Kidney (tissue), 22 donors: ENCODE measurements at places on chromosomes 3 and 15. TPM values are rescaled to one million over a fixed set of nuclear protein-coding genes. Genes with fewer than 3 reads are reported as not detected.

DNA sequence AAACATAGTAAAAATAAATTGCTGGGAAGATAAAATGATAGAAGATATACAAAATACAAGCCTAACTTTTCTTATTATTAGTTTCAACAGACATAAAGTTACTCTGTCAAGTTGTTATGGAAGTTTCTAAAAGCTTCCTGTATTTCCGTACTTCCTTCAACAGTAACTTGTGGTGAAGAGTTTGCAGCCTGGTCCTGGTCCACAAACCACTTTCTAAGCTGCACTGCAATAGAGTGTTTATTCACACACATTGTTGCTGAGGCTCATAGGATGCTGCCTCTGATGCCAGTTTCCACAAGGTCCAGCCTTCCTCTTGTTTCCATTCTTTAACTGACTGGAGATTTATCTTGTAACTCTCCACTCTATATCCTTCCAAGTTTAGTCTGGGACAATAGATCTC lies 39.4 kb upstream of the KY start:
- DNase-seq, result no peak

GRCh38 chr15:34264076-34264475 lies 39.3 kb downstream of the EMC4 start:
- DNase-seq, result no peak

GRCh38 chr3:180184816-180185215 lies 148.1 kb upstream of the PEX5L start:
- no peak for DNase-seq

- DNase-seq, result no peak
Measured at GRCh38 chr15:31300208-31300661, 26.4 kb upstream of the KLF13 start.

- no peak for DNase-seq
Measured at GRCh38 chr3:54294214-54294613, 171.9 kb downstream of the CACNA2D3 start.

GRCh38 chr3:133821767-133822638 lies 16.4 kb downstream of the SRPRB start:
- peak; percentile 27 for DNase-seq

- no peak for DNase-seq
Measured at GRCh38 chr15:94324835-94325767, 93.7 kb downstream of the MCTP2 start.

DNA sequence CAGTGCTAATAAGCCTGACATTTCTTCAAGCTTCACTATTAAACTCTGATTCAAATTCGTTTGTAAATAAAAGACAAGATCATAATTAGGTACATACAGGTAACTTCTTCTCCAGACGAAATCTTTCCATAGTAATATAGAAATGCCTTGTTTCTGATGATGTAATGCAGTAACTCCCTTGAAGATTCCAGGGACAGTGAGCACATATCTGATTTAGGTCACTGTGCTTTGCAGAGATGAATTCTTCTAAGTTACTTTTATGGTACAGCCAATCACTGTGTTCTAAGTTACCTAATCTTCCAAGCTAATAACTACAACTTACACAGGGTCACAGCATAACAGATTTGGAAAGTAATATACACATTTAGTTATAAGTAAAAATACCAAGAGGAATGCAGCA lies 27.6 kb downstream of the SLC4A7 start:
- no peak for DNase-seq

DNA sequence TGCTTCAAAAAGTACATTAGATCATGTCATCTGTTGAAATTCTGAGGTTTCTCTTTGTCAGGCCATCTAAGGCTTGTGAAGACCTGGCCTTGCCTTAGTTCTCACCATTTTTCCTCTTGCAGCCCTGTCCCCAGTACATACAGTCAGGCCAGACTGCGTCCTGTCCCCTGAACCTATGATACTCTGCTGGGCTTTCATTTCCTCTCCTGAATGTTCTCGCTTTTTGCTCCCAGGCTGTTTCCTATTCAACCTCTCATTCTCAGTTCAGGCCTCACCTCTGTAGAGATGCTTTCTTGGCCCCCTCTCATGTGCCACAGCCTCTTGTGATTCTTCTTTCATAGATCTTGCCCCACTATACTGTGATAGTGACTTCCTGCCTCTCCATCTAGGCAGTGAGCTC lies 648.8 kb upstream of the KCNMB2 start:
- no peak for DNase-seq

DNA sequence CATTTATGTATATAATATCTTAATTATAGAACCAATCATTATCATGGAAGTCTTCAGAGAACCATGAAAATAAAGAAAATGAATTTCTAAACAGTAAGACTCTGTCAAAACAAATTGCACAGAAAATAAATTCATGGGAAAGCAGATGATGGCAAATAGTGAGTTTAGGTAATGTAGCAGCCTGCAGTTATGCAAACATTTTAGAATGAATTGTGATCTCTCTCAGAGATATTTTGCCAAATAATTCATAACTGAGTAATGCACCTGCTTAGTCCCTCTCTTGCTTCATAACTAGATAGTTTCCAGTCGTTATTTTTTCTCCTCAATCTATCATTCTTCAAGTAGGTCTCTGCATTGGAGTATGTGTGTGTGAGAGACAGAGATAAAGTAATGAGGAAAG lies 492.7 kb upstream of the THBS1 start:
- no peak for DNase-seq

Gene SAMD7
- polyA plus RNA-seq, result not detected

Gene ECE2
- not detected for polyA plus RNA-seq

Gene THSD4
- polyA plus RNA-seq, result 9.4 TPM
